ENCODE measurements at places on chromosomes 3 and 15.

- no peak for DNase-seq
Observed at GRCh38 chr3:128623762-128624176, 26.8 kb downstream of the RPN1 start.

DNA sequence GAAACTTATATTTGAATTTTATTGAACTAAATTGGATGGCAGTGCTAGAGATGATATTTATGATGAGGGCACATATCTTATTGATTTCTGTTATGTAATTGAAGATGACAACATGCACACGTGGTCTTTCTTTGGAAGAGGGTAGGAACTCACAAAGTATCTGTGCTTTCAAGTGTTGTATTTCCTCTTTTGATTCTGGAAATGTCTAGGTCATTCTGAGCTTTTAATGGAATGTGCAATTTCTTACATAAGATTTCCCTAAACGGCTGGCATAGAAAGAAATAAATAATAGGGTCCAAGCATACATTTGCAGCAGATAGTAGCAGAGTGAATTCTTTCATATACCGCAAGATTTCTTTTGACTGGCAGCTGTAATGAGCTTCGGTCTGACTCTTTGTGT lies 10.1 kb upstream of the GPR171 start:
- DNase-seq = no peak

DNA sequence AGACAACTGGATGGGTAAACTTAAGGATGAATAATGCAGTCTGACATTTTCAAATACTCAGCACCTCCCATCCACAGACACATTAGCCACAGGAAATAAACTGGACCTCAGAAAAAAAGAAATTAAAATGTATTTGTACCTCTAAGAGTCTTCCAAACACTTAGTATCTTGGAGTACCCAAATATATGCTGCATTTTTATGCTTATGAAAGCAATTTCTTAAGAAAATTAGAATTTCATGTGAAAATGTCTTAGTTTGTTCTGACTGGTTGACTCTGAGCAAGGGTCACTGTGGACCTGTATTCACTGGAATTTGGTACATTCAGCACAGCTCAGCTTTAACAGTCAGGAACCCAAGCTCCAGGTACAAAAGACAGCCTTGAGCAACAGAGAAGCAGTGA lies 216.2 kb upstream of the UBE2E2 start:
- DNase-seq = no peak

- DNase-seq = peak; percentile 61
Observed at GRCh38 chr3:40718681-40719080, 193.9 kb downstream of the ZNF621 start.

- no peak for DNase-seq
Observed at GRCh38 chr3:111735243-111735758, 123.8 kb upstream of the PHLDB2 start.

DNA sequence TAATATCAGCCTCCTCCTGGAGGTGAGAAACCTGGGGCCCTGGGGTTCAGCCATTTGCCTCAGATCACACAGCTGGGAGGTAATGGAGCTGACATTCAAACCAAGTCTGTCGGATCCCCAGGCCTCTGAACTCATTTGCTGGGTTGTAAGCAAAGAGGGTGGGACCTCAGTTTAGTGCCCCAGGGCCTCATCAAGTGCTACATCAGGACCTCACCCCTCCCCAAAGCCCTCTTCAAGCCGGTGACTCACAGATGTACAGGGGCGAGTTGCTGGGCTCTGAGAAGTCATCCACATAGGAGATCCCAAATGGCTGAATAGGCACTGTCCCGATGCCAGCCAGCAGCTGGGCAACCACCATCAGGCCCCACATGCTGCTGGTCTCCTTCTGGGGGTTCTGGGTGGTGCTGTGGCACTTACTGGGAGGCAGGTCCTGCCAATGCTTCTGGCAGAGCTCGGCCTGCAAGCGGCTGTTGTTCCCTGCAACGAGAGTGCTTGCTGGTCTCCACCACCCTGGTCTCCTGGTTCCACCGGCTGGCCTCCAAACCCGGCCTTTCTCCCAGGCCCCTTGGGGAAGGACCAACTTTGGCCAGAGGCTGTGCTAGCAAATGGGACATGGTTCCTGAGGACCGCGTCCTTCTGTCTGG lies 59.2 kb upstream of the RAB6B start:
- DNase-seq = no peak

DNA sequence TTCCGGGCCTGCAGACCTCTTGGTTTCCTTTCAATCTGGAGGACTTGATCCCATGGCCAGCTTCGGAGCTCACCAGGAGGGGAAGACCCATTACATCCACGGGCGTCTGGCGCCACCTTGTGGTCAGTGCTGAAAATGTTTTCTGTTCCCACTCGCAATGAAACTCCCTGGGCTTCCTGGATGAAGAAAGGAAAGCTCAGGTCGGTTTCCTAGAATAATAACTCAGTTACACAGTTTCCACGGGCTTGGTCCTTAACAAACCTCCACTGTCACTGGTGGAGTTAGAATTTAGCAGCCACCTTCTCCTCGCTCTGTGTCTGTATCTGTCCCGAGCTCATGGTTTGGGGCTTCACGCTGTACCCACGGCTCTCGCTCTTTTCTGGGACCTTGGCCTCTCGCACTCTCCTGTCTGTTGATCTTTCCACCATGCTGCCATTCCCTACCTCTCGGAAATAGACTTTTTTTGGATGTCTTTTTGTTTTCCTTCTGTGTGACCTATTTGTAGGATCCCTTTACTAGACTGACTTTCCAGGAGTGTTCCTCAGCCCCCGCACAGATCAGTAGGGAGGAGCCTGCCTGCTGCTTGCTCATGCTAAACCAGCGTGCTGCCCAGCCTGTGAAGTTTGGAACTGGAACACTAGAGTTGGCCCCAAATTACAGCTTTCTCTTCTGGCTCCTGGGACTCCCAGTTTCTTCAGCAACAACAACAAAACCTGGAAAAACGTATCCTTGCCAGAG lies 56.3 kb downstream of the IL20RB start:
- peak; percentile 93 for DNase-seq

DNA sequence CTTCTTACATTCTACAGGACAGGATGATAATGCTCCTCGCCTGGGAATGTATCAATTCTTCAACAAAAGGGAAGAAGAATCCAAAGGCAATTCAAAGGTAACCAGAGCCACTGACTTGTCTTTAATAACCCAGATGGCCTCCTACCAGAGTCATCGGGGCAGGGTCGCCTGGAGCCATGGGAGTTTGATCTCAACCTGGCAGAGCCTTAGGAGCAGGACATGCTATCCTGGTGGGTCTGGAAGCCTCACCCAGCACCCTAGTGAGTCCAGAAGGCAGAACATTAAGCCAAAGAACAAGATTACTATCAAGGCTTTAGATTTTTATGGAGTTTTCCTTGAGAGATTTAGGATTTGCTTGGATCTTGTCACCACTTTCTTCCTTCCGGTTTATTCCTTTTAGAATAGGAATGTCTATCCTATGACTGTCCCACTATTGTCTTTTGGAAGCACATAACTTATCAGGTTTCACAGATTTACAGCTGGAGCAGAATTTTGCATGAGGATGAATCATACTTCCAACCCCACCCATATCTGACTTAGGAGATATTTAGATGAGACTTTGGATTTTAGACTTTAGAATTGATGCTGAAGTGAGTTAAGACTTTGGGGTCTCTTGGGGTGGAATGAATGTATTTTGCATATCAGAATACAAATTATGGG lies 330.3 kb upstream of the GOLIM4 start:
- no peak for DNase-seq

DNA sequence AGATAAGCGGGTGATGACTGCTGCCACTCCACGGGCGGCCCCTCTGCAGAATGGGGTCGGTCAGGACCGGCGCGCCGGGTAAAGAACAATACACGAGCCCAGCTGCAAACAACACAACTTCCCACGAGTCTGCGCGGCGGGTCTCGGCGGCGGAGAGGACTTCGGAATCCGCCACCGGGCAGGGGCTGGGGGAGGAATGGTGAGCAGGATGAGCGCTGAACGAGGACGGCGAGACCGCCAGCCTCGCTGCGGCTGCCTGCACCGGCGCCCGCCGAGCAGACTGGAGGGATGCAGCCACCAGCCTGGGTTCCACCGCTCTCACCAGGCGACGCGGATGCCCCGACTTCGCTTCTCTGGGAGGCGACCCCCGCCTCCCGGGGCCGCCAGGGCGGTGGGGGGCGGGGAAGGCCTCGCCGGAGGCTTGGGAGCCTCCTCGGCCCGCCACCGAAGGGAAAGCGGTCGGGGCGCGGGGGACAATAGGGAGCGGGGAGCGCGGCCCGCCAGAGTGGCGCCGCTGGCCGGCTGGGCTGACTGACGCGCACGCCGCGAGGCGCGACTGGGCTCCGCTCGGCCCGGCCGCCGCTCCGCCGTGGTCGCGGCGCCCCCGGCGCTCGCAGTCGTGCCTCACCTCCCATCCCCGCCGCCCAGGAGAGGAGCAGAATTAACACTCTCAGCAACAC lies 515 bp downstream of the ADAM10 start:
- DNase-seq = peak; percentile 76

GRCh38 chr3:42491881-42492507 lies 10.4 kb upstream of the VIPR1 start:
- peak; percentile 33 for DNase-seq

DNA sequence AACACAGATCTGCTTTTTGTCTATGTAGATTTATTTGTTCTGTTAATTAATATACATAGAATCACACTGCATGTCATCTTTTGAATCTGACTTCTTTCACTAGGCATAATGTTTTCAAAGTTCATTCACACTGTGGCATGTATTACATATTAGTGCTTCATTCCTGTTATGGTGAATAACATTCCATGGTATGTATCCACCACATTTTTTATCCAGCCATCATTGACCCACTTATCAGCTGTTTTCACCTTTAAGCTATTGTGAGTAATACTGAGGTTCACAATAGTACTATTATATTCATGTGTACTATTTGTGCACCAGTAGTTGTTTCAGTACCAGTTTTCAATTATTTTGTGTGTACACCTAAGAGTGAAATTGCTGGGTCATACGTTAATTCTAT lies 230.6 kb upstream of the CNTN3 start:
- no peak for DNase-seq

- no peak for DNase-seq
Observed at GRCh38 chr3:331881-332280, 135.3 kb downstream of the CHL1 start.

DNA sequence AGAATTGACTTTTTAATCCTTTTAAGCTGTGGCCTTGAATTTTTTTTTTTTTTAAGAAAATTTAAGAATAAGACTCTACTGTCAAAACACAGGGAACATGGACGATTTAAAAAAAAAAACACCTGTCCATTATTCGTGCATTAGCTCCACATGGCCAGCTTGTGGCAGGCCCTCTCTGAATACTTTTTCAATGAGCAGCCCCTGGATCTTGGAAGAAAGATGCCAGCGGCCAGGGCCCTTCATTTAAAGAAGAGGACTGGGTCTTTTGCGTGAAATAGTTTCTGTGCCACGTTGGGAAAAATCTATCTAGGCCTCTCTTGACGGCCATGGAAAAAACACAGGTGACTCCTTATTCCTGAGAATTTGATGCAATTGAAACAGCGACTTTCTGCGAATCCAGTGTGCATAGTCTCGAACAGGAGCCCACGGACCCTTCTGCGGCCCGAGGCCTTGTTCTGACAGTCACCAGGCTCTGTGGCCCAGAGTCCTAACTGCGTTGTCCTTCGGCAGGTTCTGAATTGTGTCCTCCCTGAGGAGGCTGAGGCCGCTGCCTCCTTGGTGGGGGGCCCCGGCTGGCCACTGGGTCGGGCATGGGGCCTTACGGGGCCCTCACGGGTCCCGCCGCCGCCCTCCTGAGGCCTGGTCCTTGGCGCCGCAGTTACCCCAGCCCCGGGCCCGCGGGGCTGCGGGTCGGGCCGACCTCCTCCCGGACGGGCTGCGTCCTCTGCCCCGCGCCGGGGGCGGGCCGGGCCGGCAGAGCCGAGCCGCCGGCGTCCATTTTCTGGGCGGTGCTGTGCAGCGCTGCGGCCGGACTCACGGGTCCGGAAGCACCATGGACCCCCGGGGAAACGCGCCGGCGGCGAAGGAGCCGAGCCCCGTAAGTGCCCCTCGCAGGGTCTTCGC lies 33.5 kb downstream of the ZBTB38 start:
- peak; percentile 85 for DNase-seq

DNA sequence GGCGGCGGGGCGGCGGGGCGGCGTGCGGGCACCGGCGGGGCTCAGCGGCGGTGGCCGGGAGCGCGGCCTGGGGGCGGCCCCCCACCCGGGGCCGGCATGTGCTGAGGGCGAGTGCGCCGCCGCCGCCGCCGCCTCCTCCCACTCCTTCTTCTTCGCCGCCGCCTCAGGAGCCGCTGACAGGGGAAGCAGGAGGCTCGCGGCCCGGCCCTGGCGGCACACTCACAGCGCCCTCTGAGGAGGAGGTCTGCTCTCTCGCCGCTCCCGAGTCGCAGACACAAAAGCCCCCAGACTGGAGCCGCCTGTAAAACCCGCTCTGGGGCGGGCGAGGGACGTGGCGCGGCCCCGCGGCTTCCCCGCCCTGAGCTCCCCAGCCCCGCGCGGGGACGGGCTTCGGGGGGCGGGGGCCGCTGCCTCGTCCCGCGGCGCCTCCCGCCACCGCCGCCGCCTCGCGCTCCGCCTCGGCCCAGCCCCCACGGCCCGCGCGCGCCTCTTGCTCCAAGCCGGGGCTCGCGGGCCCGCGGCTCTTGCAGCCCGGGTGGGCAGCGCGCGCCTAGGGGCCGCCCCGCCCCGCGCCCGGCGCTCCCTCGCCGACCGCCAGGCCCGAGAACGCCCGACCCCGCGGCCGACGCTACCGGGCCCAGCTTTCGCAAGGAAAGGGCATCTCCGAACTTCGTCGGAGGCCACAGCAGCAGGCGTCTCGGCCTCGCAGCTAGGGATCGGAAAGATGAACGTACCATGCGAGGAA lies at the start of gene PYGO1:
PYGO1 (minus strand) TSS at position 276 of the 745 bp plus-strand sequence. CDS start 462 bp downstream, outside the sequence.
- peak; percentile 66 for DNase-seq

- DNase-seq = no peak
Observed at GRCh38 chr3:127662001-127662469, 10.7 kb upstream of the ABTB1 start.

DNA sequence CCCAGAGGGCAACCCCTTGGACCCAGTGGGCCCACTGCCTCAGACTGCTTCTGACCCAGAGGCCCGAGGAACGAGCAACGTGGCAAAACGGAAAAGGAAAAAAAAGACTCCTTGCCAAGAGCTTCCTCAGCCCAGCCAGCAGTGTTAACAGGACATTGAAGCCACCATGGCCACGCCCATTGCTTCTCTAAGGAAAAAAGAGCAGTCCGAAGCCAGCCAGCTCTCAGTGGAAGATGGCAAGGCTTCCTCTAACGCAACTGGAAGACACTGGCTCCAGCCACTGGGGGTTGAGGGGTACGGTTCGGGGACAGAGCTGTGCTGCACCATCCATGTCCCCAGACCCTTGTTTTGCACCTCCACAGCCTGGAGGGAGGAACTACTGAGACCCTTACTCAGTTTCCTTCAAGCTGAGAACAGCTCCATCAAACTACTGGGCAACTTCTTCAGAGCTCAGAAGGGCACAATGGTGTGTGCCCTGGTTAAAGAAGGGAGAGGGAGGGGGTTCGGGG lies 10.7 kb downstream of the BMF start:
- peak; percentile 72 for DNase-seq
